Stimulated activated CD8-positive, alpha-beta memory T cell treated with anti-CD3 and anti-CD28 coated beads, Interleukin-12 subunit alpha, Interleukin-12 subunit beta, amount 100 ng/mL, for 1 hour (primary cell): ENCODE measurements at places on chromosomes 6 and 20.

GRCh38 chr6:125102891-125103290 lies 50.7 kb upstream of the TPD52L1 start:
- no peak for DNase-seq

DNA sequence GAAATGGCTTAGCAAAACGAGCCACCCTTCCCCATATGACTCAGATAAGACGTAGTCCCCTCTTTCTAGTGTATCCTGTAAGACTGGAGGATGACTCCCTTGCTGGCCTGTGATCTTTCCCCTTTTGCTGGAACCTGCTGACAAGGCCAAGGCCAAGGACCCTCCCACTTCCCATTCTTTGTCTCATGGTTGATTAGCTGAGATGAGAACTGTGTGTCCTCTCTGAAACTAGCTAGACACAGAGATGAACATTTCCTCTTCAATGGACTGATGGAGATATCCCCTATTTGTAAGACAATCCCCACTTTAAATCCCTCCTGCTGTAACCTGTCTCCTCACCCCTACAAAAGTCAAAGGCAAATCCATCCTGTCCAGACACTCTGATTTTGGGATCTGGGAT lies 33.4 kb upstream of the SCRT2 start:
- DNase-seq: no peak

DNA sequence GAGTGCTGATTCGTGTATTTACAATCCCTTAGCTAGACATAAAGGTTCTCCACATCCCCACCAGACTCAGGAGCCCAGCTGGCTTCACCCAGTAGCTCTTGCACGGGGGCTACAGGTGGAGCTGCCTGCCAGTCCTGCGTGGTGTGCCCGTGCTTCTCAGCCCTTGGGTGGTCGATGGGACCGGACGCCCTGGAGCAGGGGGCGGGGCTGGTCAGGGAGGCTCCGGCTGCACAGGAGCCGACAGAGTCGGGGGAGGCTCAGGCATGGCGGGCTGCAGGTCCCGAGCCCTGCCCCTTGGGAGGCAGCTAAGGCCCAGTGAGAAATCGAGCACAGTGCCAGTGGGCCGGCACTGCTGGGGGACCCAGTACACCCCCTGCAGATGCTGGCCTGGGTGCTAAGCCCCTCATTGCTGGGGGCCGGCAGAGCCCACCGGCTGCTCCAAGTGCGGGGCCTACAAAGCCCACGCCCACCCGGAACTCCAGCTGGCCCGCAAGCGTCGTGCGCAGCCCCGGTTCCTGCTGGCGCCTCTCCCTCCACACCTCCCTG lies 48.9 kb upstream of the UST start:
- no peak for DNase-seq

GRCh38 chr20:61100489-61100888 lies 151.6 kb upstream of the CDH4 start:
- no peak for DNase-seq

DNA sequence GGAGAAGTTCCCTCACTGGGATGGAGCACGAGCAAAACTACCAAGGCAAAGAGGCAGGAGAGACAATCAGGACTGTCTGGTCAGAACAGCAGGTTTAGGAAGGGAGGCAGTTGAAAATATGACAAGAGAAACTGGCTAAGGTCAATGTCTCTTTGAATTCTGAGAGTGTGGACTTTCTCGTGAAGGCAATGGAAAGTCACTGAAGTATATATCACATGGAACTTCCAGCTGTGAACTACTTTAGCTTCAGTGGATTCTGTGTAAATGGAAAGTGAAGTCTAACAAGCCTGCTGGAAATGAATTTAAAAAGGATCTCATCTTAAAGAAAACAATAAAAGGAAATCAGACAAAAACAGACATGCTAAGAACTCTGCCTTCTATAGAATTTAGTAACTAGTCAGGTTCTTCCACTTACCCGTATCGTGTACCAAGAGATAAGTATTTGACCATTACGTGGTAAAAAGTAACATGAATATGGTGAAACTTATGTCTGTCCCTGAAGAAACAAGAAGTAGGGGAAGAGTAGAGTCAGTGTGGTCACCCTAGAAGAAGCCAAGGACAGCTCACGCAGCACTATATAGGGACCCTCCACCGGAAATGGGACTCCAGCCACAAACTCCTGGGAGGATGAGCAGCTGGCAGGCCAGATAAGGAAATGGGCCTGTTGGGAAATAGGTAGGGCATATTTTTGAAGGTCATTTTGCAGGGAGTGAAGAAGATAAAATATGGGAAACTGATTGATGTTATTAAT lies 123.4 kb downstream of the MAP7 start:
- no peak for DNase-seq

DNA sequence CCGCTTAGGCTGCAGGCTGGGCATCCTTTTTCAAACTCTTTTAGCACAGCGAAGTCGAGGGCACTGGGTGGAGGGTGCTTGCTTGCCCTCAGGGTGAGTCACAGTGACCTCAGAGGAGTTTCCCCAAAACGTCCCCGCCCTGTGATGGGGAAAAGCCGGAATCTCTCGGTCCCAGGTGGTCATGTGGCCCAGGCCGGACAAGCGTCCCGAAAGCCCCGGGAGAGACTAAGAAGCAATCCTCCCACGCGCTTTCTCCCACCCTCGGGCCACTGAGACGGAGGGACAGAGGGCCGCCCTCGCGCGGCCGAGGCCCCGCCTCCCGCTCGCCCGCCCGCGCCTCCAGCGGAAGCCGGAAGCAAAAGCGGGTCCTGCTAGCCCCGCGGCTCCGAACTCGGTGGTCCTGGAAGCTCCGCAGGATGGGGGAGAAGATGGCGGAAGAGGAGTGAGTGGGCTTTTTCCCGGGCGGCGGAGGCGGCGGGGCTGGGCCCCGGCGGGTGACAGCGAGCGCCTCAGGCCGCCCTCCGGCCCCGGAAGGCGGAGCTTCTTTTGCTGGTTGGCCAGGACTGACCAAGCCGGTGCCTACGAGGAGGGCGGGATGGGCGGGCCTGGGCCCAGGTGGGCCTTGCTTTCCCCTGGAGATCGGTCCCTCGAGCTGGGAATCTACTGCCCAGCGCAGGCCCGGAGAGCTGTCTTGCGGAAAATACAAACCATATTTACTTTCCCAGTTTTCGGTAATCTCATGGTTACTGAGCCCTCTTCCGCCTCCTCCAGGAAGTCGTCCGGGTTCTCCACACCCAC lies at the start of gene SLC9A8:
TSS of gene SLC9A8 (plus strand) at position 322 of the 798 bp plus-strand sequence. CDS start at position 417, 95 bp downstream.
- peak; percentile 72 for DNase-seq

DNA sequence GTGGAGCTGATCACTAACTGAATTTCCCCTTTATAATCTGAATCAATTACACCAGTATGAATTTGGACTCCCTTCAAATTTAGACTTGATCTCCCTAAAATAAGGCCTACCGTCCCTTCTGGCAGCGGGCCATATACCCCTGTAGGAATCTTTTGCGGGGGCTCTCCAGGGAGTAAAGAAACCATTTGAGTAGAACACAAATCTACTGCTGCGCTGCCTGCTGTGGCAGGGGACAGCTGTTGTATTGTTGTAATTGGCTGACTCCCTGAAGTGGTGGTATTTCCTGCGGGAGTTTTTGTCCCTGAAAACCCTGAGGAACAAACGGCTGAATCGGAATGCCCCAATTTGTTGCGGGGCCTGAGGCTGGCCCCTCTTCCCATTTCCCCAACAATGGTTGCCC lies 16.0 kb upstream of the PTCRA start:
- no peak for DNase-seq

GRCh38 chr6:44820321-44820720 lies 432.8 kb downstream of the CDC5L start:
- no peak for DNase-seq

- DNase-seq: no peak
Measured at GRCh38 chr6:39804466-39805065, 12.4 kb downstream of the DAAM2 start.

DNA sequence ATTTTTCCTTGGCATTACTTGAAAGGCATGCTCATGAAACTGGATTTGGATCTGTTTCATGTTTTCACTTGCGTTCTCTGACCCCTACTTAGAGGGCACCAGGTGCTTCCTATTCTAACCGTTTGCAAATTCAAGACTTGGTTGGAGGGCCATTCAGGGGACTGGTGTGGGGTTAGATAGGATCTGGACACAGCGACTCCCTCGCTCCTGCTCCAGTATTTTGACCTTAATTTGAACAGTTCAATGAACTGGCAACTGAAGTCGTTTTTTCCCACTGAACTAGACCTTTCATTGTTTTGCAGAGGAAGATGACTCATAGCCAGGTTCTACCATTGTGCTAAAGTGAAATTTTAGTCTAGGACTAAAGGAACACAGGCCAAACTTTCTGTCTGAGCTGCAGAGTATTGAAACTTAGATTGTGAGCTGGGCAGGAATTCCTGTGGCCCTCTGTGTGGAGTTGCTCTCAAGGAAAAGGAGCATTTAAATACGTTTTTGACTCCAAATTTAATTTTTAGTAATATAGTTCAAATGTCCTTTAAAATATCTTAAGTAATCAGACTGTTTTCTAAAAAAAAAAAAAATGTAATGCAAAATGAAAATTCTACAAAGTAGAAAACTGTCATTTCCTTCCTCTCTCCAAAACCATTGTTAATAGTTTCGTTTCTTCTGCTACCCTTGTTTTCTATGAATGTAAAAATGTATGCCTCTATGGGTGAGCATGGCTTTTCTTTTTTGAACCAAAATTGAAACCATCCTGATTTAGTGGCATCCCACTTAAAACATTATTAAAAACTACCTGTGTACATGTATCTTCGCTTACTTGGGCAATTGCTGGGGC lies 64.8 kb downstream of the UTRN start:
- no peak for DNase-seq

GRCh38 chr6:109296452-109296851 lies 85.8 kb downstream of the CD164 start:
- no peak for DNase-seq

DNA sequence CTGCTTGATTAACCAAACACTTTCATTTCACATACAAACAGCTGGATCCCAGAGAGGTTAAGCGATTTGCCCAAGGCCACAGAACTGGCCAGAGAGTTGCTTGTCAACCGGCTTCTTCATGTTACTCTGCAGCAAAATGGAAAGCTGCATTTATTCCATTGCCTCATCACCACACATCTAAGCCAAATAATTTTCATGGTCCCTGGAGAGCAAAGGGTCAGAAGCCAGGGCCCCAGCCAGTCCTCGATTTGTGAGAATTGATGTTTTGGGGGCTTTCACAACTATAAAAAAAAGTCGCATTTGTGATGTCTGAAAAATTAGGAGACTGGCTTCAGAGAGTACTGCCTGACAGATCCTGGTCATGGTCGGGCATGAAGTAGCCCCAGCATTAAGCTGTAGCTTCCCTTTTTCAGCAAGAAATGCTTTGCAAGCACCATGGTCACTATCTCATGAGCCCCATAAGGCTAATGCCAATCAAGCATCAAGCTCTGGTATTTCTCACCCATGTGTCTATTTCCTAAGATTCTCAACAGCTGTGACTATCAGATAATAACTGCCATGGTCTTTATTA lies 95.8 kb downstream of the BANF2 start:
- DNase-seq: no peak

- DNase-seq: no peak
Measured at GRCh38 chr20:63686492-63687321, 9.7 kb upstream of the TNFRSF6B start.

- DNase-seq: no peak
Measured at GRCh38 chr6:12077021-12077710, 65.1 kb downstream of the HIVEP1 start.

- peak; percentile 22 for DNase-seq
Measured at GRCh38 chr6:89412071-89413005, at the start of gene RRAGD. RRAGD (minus strand) TSS chr6:89412273; CDS start chr6:89411993, 280 bp downstream.

DNA sequence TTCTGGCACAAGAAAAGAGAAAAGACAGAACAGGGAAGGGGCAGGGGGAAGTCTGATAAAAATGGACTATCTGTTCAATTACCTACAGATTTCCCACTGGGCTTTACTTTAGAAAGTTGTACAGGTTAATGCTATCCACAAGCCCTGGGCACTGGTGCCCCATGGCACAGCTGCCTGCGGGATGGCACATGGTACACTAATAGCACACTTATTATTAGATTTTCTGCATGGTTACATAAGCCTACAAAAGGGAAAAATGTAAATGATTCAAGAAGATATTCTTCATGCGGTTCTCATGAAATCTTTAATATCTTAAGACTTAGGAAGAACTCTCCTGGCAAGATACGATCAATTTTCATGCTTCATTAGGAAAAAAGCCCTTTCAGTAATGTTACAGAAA lies 137.5 kb downstream of the GMPR start:
- no peak for DNase-seq

DNA sequence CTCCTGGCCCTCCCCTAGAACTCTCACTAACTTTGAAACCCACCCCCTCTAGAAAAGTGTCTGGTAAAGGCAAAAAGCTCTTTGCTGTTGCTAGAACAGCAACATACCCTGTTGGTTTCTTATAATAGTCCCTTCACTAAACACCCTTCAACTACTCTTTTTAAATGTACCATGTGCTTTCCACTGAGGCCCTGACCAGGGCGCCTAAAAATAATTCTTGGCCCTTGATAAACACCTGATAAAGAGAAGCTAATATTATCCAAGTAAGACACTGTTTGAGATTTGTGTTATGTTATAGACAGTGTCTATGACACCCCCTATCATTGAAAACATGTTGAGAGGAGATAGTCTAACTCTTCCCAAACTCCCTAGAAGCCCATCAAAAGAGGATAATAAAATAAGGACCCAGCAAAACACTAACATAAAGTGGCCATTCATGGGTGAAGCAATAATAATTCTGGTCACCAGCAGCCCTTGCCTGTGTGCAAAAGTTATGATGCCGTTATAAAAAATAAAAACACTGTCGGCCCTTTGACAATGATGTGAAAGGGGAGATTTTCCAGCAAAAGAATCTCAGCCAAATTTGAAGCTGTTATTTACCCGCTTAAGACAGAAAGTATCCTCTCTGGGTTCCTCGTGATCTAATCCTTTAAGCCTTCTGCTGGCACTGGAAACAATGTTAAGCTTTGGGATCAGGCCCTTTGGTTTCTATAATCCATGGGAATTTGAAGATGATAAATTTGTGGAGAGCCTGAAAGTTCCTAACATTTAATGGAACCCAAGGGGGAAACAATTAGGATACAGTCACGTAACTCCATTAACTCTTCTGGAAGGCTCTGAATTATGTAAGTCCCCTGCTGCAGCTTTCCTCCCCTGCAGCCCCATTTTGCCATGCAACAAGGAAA lies 122.6 kb upstream of the PLCB4 start:
- no peak for DNase-seq

DNA sequence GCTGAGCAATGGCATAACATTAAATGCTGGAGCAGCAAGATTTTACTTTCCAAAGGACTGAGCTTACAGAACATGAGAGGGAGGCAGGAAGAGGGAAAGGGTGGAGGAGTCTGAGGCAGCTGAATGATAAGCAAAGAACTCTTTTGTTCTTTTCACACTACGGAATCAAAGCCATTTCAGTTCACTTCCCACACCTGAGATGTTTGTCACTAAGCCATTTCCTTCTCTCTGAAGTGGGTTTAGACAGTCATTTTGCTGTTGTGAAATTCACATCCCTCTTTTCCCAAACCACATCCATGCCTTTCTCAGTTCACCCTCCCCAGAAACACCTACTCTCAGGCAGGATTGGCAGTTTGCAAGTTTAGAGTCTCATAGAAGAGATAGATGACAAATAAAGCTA lies 267.9 kb downstream of the ADGRG6 start:
- no peak for DNase-seq
